ENCODE measurements at places on chromosomes 1 and 21. TPM values are rescaled to one million over a fixed set of nuclear protein-coding genes. Genes with fewer than 3 reads are reported as not detected.
A peak's percentile ranks its signal among the peaks of the same experiment; 100 is the strongest.

BARHL2 gene
- polyA plus RNA-seq = not detected

NFASC gene
- 1.8 TPM for polyA plus RNA-seq

NBPF4 gene
- polyA plus RNA-seq = not detected

- DNase-seq = no peak
Observed at GRCh38 chr1:185926588-185926987, 192.4 kb downstream of the HMCN1 start.

- DNase-seq = peak; percentile 72
Observed at GRCh38 chr1:193185901-193186731, at the start of gene B3GALT2. TSS of gene B3GALT2 (minus strand) at chr1:193186613. CDS start at chr1:193181562, 5,051 bp downstream.

DNA sequence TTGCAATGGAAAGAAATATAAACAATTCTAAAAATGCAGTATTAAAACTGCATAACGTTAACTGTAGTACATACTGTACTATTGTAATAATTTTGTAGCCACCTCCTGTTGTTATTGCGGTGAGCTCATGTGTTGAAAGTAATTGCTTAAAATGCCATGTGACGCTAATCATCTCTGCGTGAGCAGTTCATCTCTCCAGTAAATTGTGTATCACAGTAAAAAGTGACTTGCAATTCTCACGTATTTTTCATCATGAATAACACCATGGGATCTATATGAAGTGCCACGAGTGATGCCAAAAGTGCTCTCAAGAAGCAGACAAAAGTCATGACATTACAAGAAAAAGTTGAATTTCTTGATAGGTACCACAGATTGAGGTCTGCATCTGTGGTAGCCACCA lies 82.4 kb upstream of the CYYR1 start:
- no peak for DNase-seq

GRCh38 chr21:17451364-17451891 lies 61.4 kb upstream of the CXADR start:
- peak; percentile 17 for DNase-seq

DNA sequence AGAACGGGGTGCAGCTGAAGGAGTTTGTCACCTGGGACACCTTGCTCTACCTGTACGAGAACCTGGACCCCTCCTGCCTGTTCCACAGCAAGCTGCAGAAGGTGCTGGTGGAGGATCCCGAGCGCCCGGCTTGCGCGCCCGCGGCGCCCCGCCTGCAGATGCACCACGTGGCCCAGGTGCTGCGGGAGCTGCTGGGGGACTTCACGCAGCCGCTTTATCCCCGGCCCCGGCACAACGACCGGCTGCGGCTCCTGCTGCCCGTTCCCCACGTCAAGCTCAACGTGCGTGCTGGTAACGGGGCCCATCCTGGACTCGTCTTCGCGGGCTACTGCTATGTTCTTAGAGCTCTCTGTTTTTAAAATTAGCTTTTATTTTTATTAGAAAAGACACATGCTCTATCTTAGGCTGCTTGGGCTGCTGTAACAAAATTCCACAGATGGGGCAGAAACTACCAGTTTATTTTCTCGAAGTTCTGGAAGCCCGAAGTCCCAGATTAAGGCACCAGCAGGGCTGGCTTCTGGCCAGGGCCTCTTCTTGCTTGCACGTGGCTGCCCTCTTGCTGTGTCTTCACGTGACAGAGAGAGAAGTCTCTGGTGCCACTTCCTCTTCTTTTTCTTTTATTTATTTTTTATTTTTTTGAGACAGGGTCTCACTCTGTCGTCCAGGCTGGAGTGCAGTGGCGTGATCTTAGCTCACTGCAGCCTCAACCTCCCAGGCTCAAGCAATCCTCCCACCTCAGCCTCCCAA lies 38.1 kb downstream of the TRPM2 start:
- peak; percentile 36 for DNase-seq

DNA sequence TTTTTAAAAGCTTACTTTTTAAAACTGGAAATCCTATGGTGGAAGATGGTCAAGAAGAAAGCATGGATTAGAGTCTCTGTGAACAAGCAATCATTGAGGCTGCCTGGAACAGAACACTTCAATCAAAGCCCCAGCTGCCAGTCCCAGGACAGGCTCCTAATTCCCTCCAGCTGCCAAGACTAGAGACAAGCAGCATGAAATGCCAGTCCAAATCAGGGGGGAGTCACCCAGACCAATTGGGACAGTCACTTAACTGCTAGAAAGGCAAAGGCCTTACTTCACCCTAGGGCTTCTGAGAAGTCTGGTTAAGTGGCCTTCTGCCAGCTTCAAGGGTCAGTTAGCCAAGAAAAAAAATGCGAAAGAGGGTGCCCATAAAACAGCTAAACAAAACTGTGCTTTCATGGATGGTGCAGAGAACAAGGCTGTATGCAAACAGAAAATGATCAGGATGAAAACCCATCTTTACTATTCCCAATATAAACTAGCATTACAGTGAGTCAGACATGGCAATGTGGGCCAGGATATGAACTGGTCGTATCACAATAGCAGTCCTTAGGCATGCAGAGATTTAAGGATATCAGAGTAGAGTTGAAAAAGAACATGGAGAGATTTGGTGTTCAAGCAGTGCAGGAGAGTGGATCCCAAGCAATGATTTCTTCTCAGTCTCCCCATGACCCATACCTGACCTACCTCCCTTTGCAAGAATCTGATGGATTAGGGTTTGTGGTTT lies 31.0 kb upstream of the MAN1A2 start:
- DNase-seq = peak; percentile 8

- DNase-seq = no peak
Observed at GRCh38 chr1:156242738-156243137, 754 bp downstream of the BGLAP start.

Data from hindlimb muscle (tissue), 1 donor.